ENCODE measurements at places on chromosomes 5 and 9.

DNA sequence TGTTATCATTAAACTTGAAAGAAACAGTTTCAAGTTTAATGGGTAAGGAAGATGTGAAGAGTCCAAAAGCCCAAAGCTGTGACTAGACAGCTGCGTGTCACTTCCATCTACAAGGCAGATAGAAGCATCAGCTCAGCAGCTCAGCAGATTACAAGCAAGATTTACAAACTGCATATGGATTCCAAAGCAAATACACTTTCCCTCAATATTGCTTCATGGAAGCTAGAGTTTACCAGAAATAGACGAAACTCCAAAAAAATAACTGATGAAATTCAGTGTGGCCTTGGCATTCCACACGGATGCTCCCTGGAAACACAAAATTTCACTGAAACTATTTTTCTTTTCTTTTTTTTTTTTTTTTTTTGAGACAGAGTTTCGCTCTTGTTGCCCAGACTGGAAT lies 17.9 kb downstream of the MYO10 start:
- DNase-seq = no peak

DNA sequence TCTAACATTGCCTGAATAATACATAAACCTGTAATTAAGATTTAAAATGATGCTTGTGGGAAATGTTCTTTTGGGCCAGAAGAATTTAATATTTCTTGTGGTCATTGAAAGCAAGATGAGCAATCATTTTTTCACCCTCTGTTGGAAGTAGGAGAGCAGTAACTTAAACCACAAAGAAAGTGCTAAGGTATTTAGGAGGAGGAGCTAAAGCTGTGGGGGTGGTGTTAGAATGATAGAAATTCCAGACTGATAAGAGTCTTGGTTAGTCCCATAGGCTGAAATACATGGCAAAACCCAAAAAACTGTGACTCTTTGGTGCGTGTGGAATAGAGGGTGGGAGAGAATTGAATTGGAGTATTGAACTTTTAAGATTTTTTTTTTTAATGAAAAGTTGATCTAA lies 247.0 kb downstream of the YTHDC2 start:
- no peak for DNase-seq

DNA sequence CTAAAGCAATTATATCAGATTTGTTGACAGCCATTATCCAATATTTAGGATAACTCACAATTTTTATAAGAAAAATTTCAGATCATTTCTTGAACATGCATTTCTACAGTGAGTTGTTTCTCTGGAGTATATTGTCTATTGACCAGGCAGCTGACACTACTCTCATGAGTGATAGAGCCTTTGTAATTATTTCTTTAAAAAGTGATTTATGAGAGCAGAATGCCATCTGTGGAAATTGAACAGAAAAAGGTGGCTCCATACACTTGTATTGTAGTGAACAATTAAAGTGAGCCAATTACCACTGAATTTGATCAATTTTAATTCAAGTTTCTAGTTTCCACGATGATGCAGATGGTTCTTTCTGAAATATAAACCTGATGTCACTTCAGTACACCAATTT lies 855.4 kb downstream of the TAF11L14 start:
- DNase-seq = no peak

DNA sequence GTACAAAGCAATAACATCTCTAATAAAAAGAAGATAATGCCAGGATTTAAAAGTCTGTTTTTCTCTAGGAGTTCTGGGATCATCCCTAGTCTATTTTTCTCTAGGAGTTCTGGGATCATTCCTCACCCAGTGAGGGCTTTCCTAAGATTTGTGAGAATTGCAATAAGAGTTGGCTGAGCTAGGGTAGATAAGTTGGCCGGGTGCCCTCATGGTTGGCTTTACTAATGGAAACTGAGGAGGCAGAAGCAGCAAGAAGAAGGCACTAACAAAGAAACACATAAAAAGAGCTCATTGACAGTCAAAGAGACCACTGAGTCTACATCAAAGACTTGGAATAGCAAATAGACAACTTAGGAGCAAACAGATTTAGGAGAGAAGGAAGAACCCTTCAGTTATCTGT lies 4.2 kb downstream of the SLC1A3 start:
- DNase-seq = no peak

DNA sequence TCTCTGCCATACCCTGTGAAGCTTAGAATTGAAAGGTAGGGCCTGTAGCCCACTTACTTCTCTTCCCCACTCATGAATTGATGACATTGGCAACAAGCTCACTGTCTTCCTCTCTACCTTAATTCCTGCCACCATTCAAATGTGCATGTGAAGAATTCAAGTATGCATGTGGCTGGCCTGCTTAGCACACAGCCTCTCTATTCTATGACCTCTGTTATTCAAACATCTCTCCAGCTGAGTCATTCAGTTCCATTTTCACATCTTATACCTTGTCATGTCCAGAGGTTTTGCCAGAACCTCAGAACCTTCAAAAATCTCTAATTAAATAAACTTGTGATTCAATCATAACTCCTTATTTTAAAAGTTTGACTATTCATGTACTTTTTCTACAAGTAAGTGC lies 114.7 kb upstream of the MAN2A1 start:
- no peak for DNase-seq

DNA sequence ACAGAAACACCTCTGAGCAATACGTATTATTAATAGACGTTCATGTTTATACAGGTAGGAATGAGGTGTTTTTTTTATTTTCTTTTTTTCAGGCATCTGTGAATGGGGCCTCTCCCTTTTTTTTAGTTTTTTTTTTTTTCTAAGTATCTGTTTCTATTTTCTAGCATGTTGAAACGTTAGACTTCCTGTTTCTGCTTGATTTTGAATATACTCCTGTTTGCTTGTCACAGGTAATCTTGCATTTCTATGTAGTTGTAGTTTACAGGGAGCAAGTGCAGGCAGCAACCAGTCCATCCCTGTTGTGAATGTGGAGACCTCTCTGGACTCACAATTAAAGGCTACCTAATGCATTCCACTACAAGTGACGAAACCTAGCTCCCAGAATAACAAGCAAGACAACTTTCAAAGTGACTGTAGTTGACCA lies 22.8 kb upstream of the TNFAIP8 start:
- no peak for DNase-seq

- DNase-seq = no peak
These were observed 89.7 kb downstream of the KCNT1 start for GRCh38 chr9:135791431-135792267.

DNA sequence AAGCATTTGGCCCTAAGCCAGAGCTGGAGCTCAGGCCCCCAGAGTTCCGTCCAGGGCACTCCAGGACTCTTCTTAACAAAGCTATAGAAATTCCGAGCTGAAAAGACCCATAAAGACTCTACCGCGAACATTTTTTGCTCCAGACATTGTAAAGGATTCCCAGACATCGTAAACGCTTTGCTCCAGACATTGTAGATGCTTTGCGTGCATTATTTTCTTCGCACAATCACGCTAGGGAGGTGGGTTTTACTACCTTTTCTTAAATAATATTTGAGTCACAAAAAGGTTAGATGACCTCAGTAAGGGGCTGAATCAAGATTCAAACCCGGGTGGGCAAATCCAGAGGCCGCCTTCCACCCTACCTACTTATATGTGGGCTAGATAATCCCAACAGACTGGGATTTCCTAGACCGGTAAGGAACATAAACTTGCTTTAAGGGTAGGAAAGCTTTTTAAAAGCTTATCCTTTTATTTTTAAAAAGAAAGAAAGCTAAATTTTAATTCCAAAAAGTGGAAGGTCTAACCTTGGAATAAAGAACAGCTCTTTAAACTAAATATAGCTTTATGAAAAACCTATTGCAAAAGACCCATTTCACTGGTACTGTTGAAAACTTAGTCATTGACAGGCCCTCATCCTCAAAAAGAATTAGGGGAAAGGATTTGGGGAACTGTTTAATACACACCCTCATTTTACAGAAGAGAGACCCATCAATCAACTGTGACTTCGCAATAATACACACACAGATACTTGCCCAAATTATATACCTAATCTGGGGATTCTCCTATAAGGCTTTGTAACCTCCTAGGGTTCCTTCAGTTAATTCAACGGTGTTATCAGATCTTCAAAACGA lies 822 bp upstream of the TNIP1 start:
- DNase-seq = no peak

- no peak for DNase-seq
These were observed 50.9 kb downstream of the ZNF510 start for GRCh38 chr9:96726946-96727345.

GRCh38 chr5:135295852-135296251 lies 103.2 kb downstream of the MACROH2A1 start:
- no peak for DNase-seq

- DNase-seq = no peak
These were observed 402.7 kb upstream of the ZNF608 start for GRCh38 chr5:125149110-125149509.

- no peak for DNase-seq
These were observed 333.3 kb downstream of the SEMA5A start for GRCh38 chr5:9212605-9213004.

GRCh38 chr5:145937432-145938250 lies 1.3 kb downstream of the SH3RF2 start:
- no peak for DNase-seq

- no peak for DNase-seq
These were observed 21.0 kb downstream of the F2R start for GRCh38 chr5:76736679-76737556.

GRCh38 chr9:90801241-90801972 lies at the start of gene SYK:
TSS of gene SYK (plus strand) at chr9:90801819. CDS start at chr9:90843899, 42,080 bp downstream.
- no peak for DNase-seq

GRCh38 chr5:84602371-84602771 lies 217.7 kb upstream of the EDIL3 start:
- DNase-seq = no peak

DNA sequence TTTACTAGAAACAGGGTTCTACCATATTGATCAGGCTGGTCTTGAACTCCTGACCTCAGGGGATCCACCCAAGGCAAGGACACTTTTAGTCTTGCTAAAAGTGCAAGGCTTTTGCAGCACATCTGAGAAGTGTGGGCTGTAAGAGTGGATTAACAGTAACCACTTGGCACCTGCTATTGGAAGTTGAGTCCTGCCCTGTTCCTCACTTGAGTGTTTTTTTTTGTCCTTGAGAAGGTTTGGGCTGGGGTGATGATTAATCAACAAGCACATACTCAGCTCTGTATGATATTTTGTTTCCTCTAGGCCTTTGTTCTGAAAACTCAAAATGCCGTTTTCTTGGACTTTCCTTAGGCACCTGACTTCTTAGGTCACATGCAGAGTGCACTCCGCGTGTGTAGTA lies 37.4 kb downstream of the SNX30 start:
- DNase-seq = no peak

GRCh38 chr5:16842896-16843295 lies 93.2 kb downstream of the MYO10 start:
- no peak for DNase-seq

DNA sequence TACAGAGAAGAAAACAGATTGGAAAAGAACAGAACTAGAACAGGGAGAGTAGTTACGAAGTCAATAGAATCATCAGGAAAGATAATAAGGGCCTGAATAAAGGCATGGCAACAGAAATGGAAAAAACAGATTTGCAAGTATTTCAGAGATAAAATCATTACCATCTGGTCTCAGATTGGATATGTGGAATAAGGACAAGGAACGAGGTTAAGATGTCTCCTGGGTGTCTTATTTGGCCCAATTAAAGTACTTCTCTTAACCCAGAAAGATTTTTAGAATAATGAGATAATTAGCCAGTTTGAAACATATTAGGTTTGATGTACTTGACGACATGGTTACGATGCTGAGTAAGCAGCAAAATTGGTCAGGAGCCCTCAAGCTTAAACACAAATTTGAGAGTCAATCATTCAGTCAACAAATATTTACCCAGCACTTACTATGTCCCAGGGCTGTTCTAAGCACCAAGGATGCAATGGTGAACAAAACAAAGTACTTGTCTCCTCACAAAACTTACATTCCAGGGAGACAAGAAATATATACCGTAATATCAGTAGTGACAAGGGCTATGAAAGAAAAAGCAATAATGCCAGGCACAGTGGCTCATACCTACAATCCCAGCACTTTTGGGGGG lies 18.3 kb downstream of the RICTOR start:
- DNase-seq = no peak

GRCh38 chr5:14177634-14178033 lies 34.5 kb downstream of the TRIO start:
- DNase-seq = no peak

GRCh38 chr9:108761655-108762347 lies 94.0 kb downstream of the ACTL7B start:
- DNase-seq = no peak

DNA sequence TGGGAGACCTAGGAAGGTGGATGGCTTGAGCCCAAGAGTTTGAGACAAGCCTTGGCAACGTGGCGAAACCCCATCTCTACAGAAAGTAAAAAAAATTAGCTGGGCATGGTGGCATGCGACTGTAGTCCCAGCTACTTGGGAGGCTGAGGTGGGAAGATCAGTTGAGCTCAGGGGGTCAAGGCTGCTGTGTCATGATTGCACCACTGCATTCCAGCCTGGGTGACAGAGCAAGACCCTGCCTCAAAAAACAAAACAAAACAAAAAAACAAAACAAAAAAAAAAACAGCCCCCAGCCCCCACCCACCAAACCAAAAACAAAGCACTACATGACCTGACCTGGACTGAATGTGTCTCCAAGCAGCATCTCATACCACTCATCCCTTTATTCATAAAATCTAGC lies 33.3 kb upstream of the C7 start:
- no peak for DNase-seq

DNA sequence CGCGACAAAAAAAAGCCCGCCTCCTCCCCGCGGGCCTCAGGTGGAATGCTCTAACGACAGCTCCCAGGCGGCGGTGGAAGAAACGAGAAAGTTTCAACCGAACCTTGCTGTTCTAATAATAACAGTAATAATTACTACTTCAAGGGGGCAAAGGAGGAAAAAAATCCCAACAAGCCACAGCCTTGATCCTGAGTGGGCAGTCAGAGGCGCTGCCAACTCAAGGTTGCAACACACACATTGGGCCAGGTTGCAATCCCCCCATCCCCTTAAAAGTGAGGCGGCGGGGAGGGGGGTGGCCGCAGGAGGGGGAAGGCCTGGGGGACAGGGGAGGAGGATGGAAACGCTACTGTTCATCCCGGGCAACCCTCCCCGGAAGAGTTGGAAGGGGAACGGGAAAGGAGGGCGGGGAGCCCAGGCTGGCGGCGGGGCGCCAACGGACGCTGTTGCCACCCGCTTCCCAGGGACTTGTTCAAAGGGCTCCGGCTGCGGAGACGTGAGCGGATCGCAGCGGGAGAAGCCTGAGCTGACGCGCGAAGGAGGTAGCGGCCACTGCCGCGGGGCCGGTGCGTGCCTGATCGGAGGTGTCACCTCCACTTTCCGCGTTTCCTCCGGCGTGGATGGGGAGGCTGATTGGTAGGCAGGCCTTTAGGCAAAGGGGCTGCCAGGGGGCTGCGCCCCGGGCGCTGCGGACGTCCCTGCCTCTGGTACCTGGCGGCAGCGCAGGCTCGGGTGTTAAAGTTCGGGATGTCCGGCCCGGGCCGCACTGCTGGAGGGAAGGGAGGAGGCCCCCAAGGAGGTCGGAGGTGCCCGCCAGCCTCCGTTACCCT lies 647 bp downstream of the SMARCA2 start:
- peak; percentile 56 for DNase-seq

- no peak for DNase-seq
These were observed 220.7 kb downstream of the FANCC start for GRCh38 chr9:95096807-95097206.

DNA sequence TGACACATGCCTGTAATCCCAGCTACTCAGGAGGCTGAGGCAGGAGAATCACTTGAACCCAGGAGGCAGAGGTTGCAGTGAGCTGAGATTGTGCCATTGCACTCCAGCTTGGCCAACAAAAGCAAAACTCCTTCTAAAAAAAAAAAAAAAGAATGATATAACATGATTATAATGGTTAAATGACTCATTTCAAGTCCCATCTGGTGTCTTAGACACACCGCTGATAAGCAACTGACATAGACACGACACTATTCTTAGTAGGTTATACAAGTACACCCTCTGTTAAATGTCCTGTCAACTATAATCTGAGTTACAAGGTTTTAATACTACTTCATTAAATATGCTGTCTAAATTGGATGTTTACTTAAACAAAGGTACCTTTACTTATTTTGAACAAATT lies 405.3 kb upstream of the CLINT1 start:
- no peak for DNase-seq

Measured in activated naive CD4-positive, alpha-beta T cell treated with anti-CD3 and anti-CD28 coated beads, Interleukin-2, amount 50 U/mL, for 16 hours (primary cell).